HFF-Myc (cell line): ENCODE measurements at places on chromosomes 3 and 15.

DNA sequence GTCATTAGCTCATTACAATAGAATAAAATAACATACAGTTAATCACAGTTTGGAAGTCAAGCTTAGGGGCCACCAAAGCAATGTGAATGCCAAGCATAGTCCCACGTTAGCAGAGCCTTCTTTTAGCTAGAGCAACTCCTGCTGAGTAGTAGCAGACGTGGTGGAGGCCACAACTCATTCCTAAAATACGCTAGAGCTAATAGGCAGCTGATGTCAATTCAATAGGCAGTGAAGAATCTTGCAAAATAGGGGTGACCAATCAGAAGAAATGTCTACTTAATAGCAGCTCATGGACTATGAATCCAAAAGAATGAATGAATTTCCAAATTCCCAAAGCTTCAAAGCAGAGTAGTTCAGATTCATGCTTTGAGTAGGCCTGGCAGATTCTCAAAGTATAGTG lies 292.9 kb upstream of the RORA start:
- no peak for DNase-seq

DNA sequence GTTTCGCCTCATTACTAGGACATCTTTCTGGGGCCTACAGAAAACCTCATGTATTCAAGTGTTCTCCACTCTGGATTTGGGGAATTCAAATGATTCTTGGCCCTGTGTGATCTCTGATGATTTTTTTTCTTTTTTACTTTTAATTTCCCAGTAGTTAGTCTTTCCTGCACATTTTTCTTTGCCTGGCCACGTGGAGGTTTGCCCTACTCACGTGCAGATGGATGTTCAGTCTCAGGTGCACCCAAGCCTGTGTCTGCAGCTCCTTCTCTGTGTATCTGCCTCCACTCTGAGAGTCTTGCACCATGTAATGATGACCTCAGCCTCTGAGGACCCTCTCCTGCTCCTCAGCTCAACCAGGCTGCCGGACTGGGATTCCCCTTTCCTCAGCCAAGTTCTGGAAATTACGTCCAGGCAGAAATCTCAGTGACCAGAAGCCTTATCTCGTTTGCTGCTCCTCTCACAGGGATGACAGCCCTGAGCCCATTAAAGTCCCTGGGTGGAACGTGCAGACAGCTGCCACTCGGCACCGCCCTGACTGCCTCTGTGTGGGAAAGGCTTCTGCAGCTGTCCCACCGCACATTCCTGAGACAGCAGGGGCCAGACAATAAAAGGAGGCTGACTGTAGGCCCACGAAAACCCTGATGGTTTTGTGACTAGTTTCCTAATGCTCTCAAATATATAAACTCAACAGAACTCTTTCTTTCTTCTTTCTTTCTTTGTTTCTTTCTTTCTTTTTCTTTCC lies 31.4 kb upstream of the GABRB3 start:
- DNase-seq: no peak

GRCh38 chr3:60707452-60708020 lies 543.7 kb downstream of the FHIT start:
- no peak for DNase-seq

- no peak for DNase-seq
Observed at GRCh38 chr15:89501646-89502045, 5.3 kb upstream of the RHCG start.

- DNase-seq: peak; percentile 67
Observed at GRCh38 chr15:42604894-42605744, 29.7 kb downstream of the STARD9 start.

DNA sequence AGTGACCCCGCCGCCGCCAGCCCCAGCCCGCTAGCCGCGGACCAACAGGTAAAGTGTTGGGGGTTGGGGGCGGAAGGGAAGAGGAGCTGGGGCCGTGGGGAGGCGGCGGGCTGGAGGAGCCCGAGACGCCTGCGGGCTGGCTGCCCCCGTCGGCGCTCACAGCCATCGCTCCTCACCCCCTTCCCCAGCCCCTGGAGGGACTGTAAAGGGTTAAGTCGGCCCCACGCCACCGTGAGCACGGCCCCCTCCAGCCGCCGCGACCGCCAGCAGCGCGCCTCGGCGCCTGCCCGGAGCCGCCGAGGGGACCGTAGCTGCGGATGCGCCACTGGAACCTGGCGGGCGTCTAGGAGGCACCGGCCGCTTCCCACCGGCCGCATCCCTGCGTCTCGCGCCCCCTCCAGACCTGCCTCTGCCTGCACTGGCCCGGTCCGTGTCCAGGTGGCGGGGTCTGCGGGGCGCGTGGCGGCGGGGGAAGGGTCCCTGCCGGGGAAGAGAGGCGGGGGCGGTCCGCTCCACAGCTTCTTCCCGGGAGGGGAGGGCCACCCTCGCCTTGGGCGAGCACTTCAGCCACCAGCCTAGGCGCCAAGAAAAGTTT lies 522 bp downstream of the MED12L start:
- DNase-seq: no peak

GRCh38 chr3:141371882-141372281 lies 3.6 kb downstream of the ZBTB38 start:
- no peak for DNase-seq

DNA sequence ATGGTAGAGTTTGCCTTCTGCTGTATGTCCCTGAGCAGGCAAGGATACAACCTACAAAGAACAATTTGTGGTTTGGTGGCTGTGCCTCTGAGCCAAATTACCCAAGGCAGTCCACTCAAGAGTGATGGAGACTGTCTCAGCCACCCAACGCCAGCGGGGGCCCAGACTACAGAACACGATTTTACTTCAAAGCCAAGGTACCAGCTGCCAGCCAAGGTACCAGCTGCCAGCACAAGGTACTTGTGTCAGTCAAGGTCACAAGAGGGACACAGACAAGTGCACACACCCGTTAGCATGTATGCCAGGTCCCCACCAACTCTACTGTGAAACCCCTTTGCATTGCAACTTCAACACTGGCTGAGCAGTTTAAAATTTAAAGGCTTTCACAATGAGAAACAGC lies 23.5 kb downstream of the COLQ start:
- DNase-seq: no peak
